ENCODE measurements at places on chromosomes 12 and 14. TPM values are rescaled to one million over a fixed set of nuclear protein-coding genes. Genes with fewer than 3 reads are reported as not detected.

DNA sequence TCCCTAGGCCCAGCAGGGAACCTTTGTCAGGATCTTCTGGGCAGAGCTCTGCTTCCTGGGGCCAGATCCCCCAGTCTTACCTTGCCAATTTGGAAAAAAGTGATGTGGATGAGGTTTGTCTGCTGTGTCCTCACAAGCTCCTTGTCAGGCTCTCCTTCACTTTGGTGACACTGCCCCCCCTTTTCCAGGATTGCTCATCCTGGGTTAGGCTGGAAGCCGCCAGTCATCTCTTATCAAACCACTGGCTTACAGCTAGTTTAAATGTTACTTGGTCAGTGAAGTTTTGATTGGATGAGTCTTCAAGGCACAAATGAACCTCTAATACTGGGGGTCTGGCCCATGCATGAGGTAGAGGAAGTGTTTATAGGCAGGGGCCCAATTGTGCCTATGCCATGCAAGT lies 15.3 kb downstream of the NYNRIN start:
- H3K27me3 ChIP-seq: peaks cover 6% of the 10 kb centered on the region
- no peak overlapping the region for H3K4me3 ChIP-seq
- H3K27ac ChIP-seq: no peak overlapping the region
- H3K4me1 ChIP-seq: no peaks in the 10 kb centered on the region
- no peak for DNase-seq

DNA sequence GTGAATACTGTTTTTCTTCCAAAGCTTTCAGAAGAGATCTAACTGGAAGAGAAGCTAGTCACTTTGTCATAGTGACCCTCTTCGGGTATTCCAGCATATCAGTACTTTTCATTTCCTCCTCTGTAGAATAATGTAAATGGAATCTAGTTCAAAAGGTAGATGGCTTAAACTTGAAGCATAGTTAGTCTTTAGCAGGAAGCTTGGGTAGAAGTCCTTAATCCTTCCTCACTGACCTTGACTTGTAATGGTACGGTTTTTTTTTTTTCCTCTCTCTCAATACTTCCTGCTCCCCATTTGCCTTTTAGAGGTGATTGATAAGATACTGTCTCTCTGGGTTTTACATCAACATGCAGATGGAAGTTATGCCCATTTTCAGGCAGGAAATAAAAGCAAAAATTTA lies 1.7 kb downstream of the FBXO34 start:
- H3K4me1 ChIP-seq: peaks cover 58% of the 10 kb centered on the region
- H3K27me3 ChIP-seq: no peaks in the 10 kb centered on the region
- H3K4me3 ChIP-seq: peak overlapping the region; percentile 87
- DNase-seq: no peak
- H3K27ac ChIP-seq: peak overlapping the region; percentile 33
- H3K36me3 ChIP-seq: no peaks in the 10 kb centered on the region

DNA sequence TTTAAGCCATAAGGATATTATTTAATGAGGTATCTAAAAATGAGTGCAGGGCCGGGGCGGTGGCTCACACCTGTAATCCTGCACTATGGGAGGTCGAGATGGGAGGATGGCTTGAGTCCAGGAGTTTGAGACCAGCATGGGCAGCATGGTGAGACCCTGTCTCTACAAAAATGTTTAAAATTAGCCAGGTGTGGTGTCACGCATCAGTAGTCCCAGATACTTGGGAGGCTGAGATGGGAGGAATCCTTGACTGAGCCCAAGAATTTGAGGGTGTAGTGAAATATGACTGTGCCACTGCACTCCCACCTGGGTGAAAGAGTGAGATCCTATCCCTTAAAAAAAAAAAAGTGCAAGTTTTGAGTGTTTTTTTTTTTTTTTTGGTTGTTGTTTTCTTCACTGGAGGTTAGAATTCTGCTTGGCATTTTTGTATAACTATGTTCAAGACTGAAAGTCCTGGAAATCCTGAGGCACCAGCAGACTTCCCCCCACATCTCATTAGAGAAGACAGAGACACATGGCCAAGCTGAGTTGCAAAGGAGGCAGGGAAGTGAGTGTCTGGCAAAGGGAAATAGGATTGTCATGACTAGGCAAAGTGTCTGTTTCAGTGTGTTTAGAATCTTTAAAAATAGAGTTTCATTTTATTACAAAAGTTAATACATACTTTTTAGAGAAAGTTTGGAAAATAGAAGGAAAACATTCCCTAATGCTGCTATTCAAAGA lies 53.5 kb upstream of the DUSP6 start:
- H3K27ac ChIP-seq: no peak overlapping the region
- H3K4me1 ChIP-seq: no peaks in the 10 kb centered on the region
- DNase-seq: no peak
- H3K36me3 ChIP-seq: peaks cover 2% of the 10 kb centered on the region
- H3K4me3 ChIP-seq: no peak overlapping the region
- no peaks in the 10 kb centered on the region for H3K27me3 ChIP-seq

GRCh38 chr12:3371018-3371417 lies 120.0 kb upstream of the PRMT8 start:
- no peak overlapping the region for H3K4me3 ChIP-seq
- H3K27me3 ChIP-seq: peaks cover 4% of the 10 kb centered on the region
- H3K36me3 ChIP-seq: no peaks in the 10 kb centered on the region

DNA sequence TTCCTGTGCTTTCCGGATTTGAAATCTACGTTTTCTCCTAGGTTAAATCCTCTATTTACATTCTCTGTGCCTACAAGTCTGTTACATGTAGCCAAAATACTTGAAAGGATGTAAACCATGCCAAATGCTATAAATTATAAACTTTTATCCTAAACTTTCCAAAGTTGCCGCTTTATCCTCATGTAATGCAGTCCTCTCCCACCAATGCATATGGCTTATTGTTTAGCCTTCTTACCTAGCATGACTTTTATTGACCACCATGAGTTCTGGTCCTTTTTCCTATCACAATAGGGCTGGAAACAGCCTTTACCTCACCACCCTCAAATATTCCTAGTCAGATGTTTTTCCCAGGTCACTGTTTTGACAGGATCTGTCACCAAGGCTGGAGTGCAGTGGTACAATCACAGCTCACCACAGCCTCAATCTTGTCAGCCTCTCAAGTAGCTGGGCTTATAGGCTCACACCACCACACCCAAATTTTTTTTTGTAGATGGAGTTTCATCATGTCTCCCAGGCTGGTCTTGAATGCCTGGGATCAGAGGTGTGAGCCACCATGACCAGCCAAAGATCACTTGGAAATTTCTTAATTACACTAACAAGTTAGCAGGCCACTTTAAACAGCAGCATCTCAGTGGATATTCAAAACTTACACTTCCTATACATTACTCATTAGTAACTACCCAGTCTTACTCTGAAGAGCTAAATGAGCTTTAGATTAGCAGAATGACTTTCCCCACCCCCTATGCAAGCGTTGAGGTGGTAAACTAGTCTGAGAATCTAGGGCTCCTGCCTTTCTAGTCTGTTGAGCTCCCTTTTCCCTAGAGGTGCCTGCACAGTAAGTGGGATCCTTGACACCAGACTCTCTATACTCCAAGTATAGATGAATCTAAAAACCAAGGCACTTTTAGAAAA lies 4.1 kb downstream of the TUBA1B start:
- DNase-seq: no peak
- H3K4me3 ChIP-seq: peak overlapping the region; percentile 18
- H3K27me3 ChIP-seq: peaks cover 7% of the 10 kb centered on the region
- peaks cover 27% of the 10 kb centered on the region for H3K4me1 ChIP-seq
- peak overlapping the region; percentile 70 for H3K27ac ChIP-seq
- H3K36me3 ChIP-seq: peaks cover 44% of the 10 kb centered on the region

GRCh38 chr12:56716458-56716857 lies 8.6 kb downstream of the NACA start:
- H3K36me3 ChIP-seq: peaks cover 79% of the 10 kb centered on the region
- no peaks in the 10 kb centered on the region for H3K27me3 ChIP-seq
- H3K27ac ChIP-seq: peak overlapping the region; percentile 48
- H3K4me1 ChIP-seq: peaks cover 49% of the 10 kb centered on the region
- H3K4me3 ChIP-seq: no peak overlapping the region

DNA sequence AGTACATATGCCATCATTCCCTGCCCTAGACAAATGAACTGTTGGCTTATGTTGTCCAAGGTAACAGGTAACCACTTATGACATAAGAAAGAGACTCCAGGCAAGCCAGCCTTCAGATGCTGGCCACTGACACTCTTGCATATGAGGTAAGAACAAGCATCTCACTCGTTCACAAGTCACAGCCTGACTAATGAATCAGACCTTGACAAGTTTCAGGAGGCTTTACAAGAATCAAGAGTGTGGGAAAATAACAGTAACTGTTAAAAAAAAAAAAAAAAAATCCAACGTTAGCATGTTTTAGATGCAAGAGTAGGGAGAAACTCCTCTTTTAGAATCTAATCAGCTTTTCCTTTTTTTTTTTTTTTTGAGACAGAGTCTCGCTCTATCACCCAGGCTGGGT lies 40.7 kb downstream of the ZFYVE1 start:
- no peaks in the 10 kb centered on the region for H3K4me1 ChIP-seq
- peaks cover 25% of the 10 kb centered on the region for H3K36me3 ChIP-seq
- no peak overlapping the region for H3K27ac ChIP-seq
- H3K4me3 ChIP-seq: no peak overlapping the region

GRCh38 chr14:75361751-75362433 lies 65.9 kb upstream of the JDP2 start:
- no peaks in the 10 kb centered on the region for H3K27me3 ChIP-seq
- no peak for DNase-seq
- no peak overlapping the region for H3K4me3 ChIP-seq

DNA sequence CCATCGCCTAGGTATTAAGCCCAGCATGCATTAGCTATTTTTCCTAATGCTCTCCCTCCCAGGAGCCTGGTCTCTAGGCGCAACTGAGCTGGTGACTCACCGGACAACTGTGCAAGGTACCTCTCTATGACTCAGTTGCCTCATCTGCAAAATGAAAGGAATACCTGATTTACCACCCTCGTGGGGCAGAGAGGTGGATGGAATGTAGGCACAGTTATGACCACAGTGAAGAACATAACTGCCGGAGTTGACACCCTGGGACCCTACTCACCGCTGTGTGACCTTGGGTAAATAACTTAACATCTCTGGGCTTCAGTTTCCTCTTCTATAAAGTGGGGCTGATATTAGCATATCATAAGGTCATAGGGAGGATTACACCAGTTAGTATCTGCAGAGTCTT lies 22.6 kb downstream of the BCL11B start:
- DNase-seq: peak; percentile 64
- peak overlapping the region; percentile 66 for H3K4me3 ChIP-seq
- peaks cover 82% of the 10 kb centered on the region for H3K4me1 ChIP-seq
- H3K27me3 ChIP-seq: no peaks in the 10 kb centered on the region
- peaks cover 54% of the 10 kb centered on the region for H3K36me3 ChIP-seq

DNA sequence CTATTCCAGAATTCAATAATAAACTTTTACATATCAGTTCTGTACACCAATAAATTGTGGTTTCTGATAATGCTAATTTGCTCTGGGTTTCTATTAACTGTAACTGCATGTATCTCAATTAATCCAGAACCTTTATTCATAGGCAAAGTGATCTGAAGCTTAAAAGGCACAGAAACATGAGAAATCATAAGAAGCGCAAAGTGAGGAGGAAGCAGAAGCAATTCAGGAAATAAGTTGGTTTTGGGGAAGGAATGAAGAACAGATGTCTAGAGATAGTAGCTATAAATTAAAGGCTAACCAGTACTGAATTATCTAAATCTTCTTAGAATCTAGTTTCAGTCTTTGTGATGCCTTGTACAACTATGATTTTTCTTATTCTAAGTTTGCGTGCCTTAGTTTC lies 24.6 kb downstream of the KERA start:
- H3K4me3 ChIP-seq: no peak overlapping the region
- no peak overlapping the region for H3K27ac ChIP-seq
- no peak for DNase-seq
- no peaks in the 10 kb centered on the region for H3K4me1 ChIP-seq

GRCh38 chr12:1262011-1262410 lies 271.0 kb downstream of the ERC1 start:
- DNase-seq: no peak
- no peak overlapping the region for H3K27ac ChIP-seq
- no peaks in the 10 kb centered on the region for H3K27me3 ChIP-seq
- no peaks in the 10 kb centered on the region for H3K4me1 ChIP-seq
- no peak overlapping the region for H3K4me3 ChIP-seq

DNA sequence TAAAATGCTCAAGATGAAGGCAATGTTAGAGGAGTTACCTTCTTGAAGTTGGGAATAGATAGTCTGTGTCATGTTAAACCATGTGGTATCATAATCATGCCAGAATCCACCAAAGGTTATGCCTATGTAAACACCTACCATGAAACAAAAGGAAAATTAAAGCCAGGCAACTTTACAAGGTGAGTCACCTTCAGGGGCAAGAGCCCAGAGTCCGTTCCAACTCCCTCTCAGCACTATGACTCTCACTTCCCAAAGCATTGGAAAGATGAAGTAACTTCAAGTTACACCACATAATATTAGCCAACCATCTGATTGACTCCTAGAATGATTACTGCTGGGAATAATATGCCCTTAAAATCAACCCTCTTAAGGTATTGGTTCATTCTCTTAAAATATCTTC lies 38.5 kb downstream of the CATSPERB start:
- no peak for DNase-seq
- H3K36me3 ChIP-seq: peaks cover 6% of the 10 kb centered on the region
- no peaks in the 10 kb centered on the region for H3K27me3 ChIP-seq

Gene KIF5A
- total RNA-seq: 0.99 TPM

- H3K27ac ChIP-seq: no peak overlapping the region
- no peaks in the 10 kb centered on the region for H3K4me1 ChIP-seq
- H3K4me3 ChIP-seq: no peak overlapping the region
- no peaks in the 10 kb centered on the region for H3K27me3 ChIP-seq
- no peaks in the 10 kb centered on the region for H3K36me3 ChIP-seq
Observed at GRCh38 chr14:21017528-21018245, 7.2 kb downstream of the NDRG2 start.

Gene CRY1
- total RNA-seq: 24.1 TPM

Gene AMDHD1
- total RNA-seq: 2.1 TPM

DNA sequence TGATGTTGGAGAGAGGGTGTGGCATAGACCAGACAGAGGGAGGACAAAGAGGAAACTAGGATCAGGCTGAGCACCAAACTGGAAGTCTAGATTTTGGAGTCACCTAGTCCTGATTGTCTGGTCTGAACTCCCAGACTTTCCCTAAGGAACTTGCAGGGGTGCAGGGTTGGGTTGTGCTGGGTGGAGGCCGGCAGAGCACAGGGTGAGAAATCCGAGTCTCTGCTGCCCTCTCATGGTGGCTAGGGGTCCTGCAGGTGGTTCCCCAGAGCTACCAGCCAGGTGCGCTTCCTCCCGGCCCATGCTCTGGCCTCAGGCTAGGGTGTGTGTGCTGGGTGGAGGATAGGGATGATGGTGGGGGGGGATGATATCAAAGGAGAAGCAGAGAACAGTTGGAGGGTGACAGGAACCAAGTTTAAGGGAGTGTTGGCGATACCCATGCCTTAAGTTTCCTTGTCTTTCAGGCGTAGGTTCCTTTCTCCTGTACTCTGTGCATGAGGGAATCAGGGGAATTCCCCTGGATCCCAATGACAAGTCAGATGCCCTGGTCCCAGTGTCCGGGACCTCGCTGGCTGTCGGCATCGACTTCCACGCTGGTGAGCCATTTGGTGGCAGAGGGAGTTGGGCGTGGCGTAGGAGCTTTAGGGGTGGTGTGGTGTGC lies 33.5 kb upstream of the NXPH4 start:
- H3K4me3 ChIP-seq: no peak overlapping the region
- no peaks in the 10 kb centered on the region for H3K27me3 ChIP-seq
- no peaks in the 10 kb centered on the region for H3K36me3 ChIP-seq
- DNase-seq: peak; percentile 87

- H3K27ac ChIP-seq: no peak overlapping the region
- H3K36me3 ChIP-seq: no peaks in the 10 kb centered on the region
- peaks cover 22% of the 10 kb centered on the region for H3K4me1 ChIP-seq
- no peaks in the 10 kb centered on the region for H3K27me3 ChIP-seq
- DNase-seq: no peak
- no peak overlapping the region for H3K4me3 ChIP-seq
Observed at GRCh38 chr12:578748-579419, 84.4 kb downstream of the NINJ2 start.

Gene APOLD1
- total RNA-seq: 3.4 TPM

Gene SEC23A
- 54.9 TPM for total RNA-seq
